ENCODE measurements at places on chromosomes 5 and 9.

DNA sequence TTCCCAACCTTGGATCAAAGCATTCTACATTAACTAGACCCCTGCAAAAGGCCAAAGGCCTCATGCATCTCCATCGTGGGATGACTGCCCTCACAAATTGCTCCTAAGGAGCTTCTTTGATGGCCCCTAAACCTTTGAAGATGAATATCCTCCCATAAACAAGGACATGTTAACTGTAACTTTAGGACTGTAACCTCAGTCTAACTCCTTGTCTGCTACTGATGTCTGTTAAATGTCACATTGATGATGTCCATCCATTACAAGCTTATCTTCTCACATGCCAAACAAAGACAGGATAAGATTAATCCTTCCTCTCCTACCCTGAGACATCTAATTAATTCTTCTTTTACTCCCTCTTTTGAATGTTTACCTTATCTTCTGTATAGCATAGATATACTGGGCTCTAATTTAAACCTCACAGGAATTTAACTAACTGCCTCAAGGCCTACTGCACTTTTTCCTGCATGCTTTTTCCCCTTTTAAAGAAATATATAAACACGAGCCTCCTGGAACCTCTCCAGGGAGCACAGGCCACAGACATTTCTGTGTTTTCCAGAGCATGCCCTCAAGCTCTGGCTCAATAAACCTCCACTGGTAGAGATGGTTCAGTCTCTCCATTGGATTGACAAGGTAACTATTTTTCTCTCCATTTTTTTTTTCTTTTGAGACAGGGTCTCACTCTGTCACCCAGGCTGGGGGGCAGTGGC lies 90.6 kb upstream of the SLC25A48 start:
- DNase-seq = no peak

DNA sequence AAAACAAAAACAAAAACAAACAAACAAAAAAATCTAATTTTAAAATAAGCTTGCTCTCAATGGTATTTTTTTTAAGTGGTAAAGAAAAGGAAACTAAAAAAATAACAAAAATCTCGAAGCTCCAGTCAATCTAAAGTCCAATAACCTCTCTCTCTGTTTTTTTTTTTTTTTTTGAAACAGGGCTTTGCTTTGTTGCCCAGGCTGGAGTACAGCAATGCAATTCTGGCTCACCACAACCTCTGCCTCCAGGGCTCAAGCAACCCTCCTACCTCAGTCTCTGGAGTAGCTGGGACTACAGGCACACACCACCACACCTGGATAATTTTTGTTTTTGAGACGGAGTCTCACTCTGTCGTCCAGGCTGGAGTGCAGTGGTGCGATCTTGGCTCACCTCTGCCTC lies 25.9 kb upstream of the GLDC start:
- DNase-seq = no peak

DNA sequence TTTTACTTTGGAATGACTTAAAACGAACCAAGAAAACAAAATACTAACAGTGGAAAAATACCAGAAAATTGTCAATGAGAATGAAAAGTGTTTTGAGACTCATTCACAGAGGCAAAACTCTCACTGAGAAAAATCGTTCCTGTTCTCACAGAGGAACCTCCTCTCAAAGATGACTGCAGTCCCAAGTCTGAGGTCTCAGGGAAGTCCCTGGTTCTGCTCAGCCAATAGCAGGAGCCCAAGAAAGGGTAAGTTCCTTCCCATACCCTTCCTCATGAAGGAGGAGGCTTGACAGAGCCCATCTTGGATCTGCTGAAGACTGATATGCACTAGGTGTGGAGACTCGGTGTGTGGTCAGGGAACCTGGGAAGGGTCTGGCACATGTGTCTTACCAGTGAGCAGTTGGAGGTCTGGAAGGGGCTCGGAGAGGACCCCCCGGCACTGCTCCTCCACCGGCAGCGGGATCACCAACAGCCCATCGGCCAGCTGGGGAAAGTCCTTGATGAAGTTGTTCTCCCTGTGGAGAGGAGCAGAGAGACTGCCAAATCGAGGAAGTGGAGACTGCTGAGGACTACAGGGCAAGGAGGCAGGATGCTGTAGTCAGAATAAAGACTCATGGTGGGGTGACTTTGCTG lies 46.0 kb downstream of the TRIM32 start:
- peak; percentile 33 for DNase-seq

DNA sequence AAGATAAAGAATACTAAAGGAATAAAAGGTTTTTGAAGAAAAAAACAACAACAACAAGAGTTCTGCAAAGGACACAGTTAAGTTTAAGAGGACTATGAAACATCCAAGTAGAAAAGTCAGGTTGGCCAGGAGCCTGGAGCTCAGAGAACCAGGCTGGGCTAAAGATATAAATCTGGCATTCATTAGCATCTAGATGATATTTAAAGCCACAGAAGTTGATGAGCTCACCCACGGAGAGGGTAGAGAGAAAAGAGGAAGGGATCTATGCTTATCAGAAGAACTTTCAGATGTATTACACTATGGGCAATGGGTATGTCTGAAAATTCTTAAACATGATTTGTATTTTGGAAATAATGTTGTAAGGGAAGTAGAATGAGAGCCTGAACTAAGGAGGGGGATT lies 9.9 kb downstream of the MIER3 start:
- no peak for DNase-seq

DNA sequence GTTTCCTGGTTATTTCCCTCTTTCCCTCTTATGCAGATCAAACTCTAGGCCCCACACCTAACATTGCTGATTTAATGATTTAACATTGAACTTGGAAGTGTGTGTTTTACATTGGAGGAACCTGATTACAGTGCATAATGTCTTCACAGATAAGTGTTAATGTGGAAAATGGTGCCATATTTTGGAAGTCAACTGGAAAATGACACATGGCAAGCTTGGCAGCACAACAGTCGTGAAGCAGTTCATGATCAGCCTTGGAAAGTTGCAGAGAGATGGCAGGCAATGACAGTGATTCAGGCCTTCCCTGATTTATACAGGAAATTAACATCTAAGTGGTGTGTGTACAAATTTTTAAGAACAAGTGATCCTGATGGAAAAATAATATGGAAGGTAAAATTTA lies 80.0 kb upstream of the CTNND2 start:
- no peak for DNase-seq

DNA sequence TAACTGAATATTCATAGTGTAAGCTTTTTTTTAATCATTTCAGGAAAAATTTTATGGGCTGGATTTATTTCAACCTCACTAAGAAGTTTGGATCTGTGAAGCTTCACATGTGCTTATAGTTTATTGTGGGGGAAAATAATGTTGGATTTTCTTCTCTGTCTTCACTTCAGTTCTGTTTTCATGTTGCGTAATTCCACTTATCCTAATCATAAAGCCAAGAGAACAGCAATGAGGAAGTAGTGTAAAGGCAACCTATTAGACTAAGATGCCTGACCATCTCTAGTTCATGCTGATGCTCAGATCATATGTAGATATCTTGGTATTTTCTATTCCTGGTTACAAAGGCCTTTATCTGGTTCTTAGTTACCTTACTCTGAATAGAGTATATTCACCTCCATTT lies 50.0 kb downstream of the CD180 start:
- no peak for DNase-seq

- peak; percentile 55 for DNase-seq
These were observed 31.9 kb upstream of the DAPK1 start for GRCh38 chr9:87465816-87466215.

GRCh38 chr5:171388816-171389168 lies 1.1 kb downstream of the NPM1 start:
- peak; percentile 56 for DNase-seq

DNA sequence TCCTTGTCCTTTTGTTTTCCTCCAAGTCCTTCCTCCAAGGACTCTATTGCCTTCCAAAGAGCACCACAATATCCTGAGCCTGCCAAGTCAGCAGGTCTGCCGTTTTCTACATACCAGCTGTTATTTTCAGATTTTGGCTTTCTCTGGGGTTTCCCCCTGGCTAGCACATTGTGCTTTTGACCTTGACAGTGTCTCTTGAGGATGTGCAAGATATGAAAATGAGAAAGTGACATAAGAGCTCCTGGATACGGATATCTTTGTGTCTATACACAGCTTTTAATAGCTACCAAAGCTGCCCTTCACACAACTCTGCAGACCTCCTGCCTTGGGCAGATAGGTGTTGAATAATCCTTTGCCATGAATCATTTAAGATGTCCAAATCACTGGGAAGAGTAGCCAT lies 67.0 kb downstream of the HAPLN1 start:
- peak; percentile 79 for DNase-seq
